Cerebellar nuclear complex (tissue), 1 donor: ENCODE measurements at places on chromosomes 5 and 9.

GRCh38 chr9:129184219-129184524 lies 6.1 kb upstream of the IER5L start:
- DNase-seq = no peak

DNA sequence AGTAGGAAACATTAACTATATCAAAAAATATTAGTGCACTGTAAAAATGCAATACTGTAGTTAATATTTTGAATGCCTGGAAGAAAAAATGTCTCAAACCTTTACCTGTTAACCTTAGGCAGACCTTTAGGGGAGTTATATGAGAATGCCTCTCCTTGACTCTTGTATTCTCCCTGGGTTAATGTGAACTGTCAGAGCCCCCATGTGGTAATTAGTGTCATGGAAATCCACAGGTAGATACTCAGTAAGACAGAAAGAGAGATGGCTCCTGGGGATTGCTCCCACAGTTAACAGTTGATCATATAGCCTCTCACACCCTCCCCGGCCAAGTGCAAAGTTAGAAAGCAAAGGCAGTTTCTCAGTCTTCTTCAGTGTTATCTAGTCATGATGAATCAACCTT lies 742.8 kb downstream of the NR2F1-AS1 start:
- DNase-seq = no peak

- peak; percentile 1 for DNase-seq
Observed at GRCh38 chr9:95425910-95426551, 90.7 kb downstream of the PTCH1 start.

DNA sequence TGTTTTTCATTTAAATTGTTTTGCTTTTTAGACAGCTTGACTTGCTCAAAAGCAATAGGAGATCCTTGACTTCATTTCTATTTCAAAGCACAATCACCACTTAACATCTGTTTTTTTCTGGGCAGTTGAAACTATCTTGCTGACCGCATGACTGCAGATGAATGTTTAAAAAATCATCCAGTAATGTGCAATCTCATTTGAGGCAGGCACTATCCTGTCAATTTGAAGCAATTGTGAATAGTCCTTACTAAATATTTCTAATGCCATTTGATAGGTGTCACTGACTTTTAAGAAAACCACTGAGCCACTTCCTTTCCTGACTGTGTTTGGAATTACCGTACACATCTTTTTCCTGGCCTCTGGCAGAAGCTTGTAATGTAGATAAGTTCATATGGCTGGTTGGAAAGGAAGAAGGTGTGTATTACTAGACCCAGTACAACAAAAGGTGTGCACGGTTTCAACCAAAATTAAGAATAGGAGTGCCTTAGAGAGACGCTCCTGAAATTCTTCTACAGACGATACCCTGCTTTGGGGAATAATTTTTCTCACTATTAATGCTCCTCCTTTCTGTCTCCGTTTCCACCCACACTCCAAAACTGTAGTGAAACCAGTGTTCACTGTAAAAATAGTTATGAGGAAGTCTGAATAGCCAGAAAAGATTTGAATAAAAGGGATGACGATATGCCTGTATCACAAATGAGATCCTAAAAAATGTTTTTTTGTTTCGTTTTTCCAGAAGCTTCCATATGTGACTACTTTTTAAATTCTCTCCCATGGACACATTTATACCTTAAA lies 136.7 kb upstream of the MOCS2 start:
- DNase-seq = no peak

GRCh38 chr9:71769175-71770161 lies 1.2 kb upstream of the CEMIP2 start:
- peak; percentile 56 for DNase-seq
